Upper lobe of right lung (tissue), 1 donor: ENCODE measurements at places on chromosomes 13 and 19.

DNA sequence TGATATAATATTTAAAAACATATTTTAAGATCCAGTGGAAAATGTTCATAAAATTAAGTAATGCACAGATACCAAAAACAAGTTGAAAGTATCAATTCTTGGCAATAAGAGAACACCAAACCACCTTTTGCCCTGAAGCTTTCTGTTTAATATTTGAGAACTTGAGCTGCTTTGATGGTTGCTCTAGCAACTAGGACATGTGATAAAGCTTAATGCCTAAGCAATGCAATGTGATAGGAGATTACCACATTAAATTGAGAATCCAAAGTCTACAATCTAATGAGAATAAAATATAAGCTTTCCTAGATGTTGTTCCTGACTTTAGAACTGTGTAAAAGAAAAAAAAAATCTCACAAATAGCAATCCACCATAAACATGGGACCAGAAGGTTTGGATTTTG, 1367.5 kb upstream of the PCDH9 start:
- DNase-seq: no peak

- DNase-seq: no peak
These were observed 412.2 kb upstream of the TSHZ3 start for GRCh38 chr19:31761281-31761913.

DNA sequence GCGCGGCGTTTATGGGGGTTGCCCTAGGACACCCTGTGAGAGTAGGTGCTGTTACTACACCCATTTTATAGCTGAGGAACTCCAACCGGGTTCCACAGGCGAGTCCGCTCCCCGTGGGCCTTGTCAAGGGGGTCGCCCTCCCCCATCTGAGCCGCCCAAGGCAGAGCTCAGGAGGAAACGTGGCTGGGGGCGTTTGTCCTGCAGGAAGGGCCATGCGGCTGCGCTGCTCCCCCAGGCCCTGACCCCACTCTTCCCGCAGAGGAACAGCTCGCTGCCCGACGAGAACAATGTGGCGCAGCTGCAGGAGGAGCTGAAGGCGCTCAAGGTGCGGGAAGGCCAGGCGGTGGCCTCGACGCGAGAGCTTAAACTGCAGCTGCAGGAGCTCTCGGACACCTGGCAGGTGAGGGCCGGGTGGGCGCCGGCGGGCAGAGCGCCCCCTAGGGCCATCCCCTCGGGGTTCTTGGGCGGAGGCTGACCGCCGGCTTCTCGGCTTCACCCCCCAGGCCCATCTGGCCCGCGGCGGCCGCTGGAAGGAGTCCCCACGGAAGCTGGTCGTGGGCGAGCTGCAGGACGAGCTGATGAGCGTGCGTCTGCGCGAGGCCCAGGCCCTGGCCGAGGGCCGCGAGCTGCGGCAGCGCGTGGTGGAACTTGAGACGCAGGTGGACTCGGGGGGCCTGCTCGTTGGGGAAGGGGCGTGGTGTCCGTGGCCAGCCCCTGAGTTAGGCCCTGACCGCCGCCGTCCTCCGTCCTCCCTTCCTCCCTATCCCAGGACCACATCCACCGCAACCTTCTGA, 12.4 kb downstream of the PRR36 start:
- DNase-seq: no peak

- peak; percentile 72 for DNase-seq
These were observed 4.0 kb downstream of the RTN2 start for GRCh38 chr19:45492627-45493470.

DNA sequence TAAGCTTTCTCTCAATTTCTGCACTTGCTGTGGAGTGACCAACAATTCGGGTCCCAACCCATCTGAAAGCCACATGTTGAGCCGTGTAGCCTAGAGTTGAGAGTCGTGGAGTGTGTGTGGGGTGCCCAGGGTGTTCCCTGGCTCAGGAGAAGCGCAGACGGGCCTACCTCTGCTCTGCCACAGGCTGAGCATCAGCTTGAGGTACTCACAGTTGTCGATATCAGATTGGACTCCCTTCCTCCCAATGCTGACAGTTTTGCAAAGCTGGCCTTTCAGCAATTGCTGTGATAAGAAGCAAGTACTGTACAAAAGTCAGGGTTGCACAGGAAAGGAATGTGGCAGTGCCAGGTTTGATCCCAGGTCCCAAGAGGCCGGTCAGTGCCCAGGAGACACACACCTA, 133.4 kb upstream of the SPACA7 start:
- DNase-seq: peak; percentile 8

- no peak for DNase-seq
These were observed 17.4 kb upstream of the ZNF543 start for GRCh38 chr19:57302727-57303401.

DNA sequence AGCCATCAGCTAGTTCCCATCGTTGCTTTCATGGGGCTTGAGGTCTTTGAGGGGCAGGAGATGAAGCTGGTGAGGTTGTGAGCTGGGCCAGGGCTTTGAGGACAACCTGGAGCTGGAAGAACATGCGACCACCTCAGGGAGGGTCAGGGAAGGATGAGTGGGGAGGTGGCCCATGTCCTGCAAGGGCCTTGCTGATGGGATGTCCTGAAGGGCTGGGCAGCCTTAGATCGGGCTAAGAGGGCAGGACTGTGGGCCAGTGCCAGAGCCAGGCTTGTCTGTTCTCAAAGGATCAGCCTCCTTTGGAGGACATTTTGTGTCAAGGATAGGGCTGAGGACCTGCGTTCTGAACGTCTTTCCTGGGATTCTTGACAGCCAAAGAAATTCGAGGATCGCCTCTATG, 10.5 kb downstream of the CYTH2 start:
- no peak for DNase-seq

GRCh38 chr19:2624537-2625091, 77.9 kb downstream of the GNG7 start:
- DNase-seq: peak; percentile 86

GRCh38 chr13:97273341-97273831, 51.3 kb downstream of the MBNL2 start:
- no peak for DNase-seq

DNA sequence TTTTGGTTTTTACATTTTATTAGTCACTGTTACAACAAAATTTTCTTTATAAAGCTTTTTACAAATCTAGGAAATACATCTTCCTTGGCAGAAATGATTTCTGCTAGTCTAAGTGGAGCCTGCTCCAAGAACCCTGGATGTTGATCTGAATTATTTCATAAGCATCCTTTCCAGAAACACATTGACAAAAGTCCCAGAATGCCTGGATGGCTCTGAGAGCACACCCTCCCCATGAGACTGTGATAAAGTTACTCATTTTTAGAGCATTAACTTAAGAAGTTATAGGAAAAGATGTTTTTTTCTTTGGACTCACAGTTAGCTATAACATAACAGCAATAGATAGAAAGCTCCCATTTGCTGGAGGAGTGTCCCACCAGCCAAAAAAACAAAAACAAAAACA, 559.6 kb upstream of the SPRY2 start:
- DNase-seq: no peak

DNA sequence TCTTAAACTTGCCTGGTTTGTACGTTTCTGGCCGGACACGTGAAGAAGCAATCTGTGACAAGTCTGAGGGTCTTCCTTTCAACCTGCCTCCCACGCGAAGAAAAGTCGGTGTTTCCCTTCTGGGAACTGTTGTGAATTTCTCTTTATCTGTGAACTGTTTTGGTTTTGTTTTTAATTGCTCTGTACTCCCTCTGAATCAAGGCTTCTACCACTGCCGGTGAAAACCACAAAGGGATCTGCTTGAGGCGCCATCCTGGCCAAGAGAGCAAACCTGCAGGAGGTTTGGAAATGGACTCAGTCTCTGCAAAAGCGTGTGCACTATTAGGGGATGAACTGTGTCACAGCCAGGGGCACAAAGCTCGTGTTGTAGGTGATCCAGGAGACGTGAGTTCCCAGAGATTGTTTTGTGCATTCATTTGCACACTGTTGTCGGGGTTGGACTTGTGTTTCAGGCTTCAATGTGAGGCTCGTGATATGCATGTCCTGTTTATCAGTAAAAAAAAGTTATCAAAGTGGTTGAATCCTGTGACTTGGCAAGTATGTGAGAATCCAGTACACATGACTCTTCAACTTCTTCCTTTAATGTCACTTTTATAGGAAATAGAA, 9.7 kb downstream of the SIGLEC8 start:
- DNase-seq: no peak

- DNase-seq: no peak
These were observed 2299.5 kb downstream of the PCDH9 start for GRCh38 chr13:64930636-64931035.

GRCh38 chr19:611481-611868, 21.8 kb downstream of the HCN2 start:
- no peak for DNase-seq

- no peak for DNase-seq
These were observed 1141.6 kb upstream of the MIR17HG start for GRCh38 chr13:90205911-90206310.

GRCh38 chr13:91704398-91704797, 306.0 kb downstream of the GPC5 start:
- no peak for DNase-seq

- no peak for DNase-seq
These were observed 60.3 kb downstream of the MIPEP start for GRCh38 chr13:23828866-23829265.

GRCh38 chr13:77696006-77696878, 1.2 kb upstream of the SLAIN1 start:
- DNase-seq: no peak

DNA sequence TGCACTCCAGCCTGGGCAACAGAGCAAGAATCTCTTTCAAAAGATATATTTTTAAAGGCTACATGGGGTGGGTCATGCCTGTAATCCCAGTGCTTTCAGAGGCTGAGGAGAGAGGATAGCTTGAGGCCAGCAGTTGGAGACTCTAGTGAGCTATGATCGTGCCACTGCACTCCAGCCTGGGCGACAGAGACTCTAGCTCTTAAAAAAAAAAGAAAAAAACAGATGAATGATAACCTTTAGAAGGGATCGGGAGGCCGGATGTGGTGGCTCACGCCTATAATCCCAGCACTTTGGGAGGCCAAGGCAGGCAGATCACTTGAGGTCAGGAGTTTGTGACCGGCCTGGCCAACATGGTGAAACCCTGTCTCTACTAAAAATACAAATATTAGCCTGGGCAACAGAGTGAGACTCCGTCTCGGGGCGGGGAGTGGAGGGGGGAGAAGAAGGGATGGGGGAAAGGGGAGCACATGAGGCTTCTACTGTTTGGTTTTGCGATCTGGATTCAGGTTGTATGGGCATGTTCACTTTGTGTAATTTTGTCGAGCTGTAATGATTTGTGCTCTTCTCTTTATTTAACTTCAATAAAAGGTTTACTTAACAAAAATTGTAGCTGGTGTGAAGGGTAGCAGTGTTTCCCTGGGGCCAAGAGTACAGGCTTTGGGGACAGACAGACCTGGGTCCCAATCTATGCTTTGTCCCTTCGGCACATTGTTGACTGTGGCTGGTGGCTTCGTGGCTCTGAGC, 1.1 kb upstream of the PSMC4 start:
- no peak for DNase-seq

GRCh38 chr13:72541674-72542073, 185.8 kb downstream of the MZT1 start:
- DNase-seq: no peak

- DNase-seq: no peak
These were observed 685.6 kb upstream of the SLITRK1 start for GRCh38 chr13:84567848-84568247.

GRCh38 chr13:24271601-24272451, 37.6 kb upstream of the C1QTNF9 start:
- DNase-seq: peak; percentile 88

DNA sequence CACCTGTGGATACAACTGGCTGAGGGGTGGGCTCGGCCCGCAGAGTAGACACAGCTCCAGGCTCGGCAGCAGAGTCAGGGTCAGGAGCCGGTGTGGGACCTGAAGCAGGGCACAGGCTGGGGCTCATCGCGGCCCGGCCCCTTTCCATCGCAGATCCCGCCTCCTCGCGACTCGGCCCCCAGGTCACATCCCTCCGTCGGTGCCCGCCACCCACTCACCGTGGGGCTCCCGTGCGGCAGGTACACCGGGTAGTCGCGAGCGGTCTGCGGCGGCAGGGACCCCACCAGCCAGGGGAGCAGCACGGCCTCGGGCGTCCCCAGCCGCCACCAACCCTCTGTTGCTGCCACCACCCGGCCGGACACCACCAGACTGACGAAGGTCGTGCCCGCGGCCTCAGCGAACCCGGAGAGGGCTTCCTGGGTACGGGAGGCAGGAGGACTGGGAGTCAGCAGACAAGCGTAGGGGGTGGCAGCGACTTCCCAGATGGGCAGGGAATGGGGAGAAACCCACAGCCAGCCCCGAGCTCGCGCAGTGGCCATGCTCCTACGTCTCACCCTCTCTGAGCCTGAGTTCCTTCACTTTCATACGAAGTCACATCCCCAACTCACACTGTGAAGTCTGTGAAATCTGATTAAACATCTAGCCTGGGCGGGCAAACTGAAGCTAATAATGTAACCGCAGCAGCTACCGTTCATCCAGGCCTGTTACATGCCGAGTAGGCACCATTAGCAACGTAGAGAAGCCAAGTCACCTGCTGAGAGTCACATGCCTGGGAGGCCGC, 3.7 kb downstream of the FUZ start:
- DNase-seq: peak; percentile 85

- DNase-seq: no peak
These were observed 1.3 kb upstream of the KLK8 start for GRCh38 chr19:51002542-51003311.

- DNase-seq: no peak
These were observed 2.6 kb downstream of the TLE5 start for GRCh38 chr19:3059653-3060052.

DNA sequence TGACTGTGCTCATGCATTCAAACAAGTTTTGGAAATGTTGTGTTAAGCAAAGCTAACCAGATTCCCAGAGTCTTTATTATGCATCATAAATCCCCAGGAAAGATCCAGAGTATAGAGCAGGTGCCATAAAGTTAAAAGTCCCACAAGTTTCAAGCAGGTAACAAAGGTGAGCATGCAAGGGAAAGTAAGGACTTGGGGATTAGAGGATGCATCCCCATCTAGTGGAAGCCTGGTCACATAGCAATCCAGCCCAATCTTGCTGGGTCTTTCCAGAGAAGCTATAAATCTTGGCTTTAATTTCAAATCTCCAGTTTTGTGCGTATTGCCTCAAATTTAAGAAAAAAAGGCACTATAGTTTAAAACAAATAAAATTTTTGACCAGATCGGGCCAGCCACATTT, 72.7 kb downstream of the ZNF254 start:
- no peak for DNase-seq

GRCh38 chr13:20782116-20782708, 8.5 kb upstream of the EEF1AKMT1 start:
- DNase-seq: no peak
